HFFc6 (cell line): ENCODE measurements at places on chromosomes 3 and 15. TPM values are rescaled to one million over a fixed set of nuclear protein-coding genes. Genes with fewer than 3 reads are reported as not detected.
A peak's percentile ranks its signal among the peaks of the same experiment; 100 is the strongest.

DNA sequence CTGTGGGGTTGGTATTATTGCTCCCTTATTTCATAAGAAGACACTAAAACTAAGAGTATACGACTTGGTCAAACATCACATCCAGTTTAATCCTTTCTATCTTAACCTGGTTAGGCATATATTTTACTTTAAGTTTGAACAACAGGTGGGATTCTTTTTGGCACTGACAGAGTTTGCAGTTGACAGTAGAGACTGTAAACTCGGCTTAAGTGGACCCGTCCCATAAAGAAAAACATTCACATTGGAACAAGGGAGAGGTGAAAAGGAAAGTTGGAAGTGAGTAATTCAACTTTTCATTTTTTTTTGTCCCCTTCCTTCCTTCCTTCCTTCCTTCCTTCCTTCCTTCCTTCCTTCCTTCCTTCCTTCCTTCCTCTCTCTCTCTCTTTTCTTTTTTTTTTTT lies 355.4 kb downstream of the LPP start:
- peaks cover 29% of the 10 kb centered on the region for H3K36me3 ChIP-seq
- H3K27ac ChIP-seq: no peak overlapping the region
- H3K4me1 ChIP-seq: peaks cover 63% of the 10 kb centered on the region
- H3K27me3 ChIP-seq: no peaks in the 10 kb centered on the region; the same call in 1 of the 2 replicates
- no peak overlapping the region for H3K4me3 ChIP-seq

DNA sequence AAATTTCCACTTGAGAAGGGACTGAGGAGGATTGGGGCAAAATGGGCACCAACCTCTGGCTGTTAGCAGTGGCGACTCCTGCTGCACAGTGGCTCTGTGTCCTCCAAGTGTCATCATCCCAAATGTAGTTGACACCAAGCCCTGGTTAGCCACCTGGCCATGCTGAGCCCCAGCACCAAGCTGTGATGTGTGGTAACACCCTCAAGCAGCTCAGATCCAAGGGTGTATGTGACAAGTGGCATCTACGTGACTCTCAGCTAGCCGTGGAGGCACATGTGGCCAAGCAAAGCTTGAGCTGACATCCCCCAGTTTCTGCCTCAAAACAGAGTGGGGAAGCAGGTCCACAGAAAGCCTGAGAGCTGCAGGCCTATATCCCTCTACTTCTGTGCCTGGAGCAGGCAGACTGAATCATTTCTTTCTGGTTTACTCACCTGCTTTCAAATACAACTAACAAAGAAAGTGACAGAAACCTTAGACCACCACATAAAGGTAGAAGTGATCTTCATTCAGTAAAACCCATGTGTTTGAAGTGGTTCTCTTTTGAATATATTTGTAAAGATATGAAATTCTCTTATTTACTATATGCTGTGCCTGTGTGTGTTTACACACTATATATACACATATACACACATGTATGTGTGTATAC lies 40.0 kb downstream of the FOXP1 start:
- H3K4me3 ChIP-seq: no peak overlapping the region; the same call in 1 of the 2 replicates
- H3K36me3 ChIP-seq: peaks cover 7% of the 10 kb centered on the region; the same call in 1 of the 2 replicates
- peak overlapping the region; percentile 92 for H3K27ac ChIP-seq
- peaks cover 57% of the 10 kb centered on the region for H3K4me1 ChIP-seq
- no peak for DNase-seq

DNA sequence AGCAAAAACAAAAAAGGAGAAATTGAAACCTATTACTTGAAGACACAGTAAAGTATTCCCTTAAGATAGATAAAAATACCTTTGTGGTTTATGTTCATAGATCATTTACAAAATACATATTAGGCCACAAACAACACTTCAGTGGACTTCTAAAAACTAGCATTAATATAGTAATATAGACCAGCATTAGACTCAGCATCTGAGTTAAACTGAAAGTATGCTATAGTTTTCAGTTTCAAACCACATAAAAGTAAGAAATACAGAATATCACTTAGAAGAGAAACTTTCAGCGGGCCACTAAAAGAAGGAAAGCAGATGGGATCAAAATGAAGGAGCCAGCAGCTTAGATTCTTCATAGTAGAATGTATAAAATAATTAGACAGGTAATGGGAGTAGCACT lies 86.6 kb downstream of the MSL2 start:
- H3K4me3 ChIP-seq: no peak overlapping the region
- H3K27me3 ChIP-seq: no peaks in the 10 kb centered on the region
- peaks cover 58% of the 10 kb centered on the region for H3K36me3 ChIP-seq
- H3K4me1 ChIP-seq: no peaks in the 10 kb centered on the region
- no peak for DNase-seq

GRCh38 chr3:9930804-9931418 lies 2.7 kb upstream of the CRELD1 start:
- peaks cover 22% of the 10 kb centered on the region for H3K4me1 ChIP-seq
- no peak overlapping the region for H3K27ac ChIP-seq
- no peak overlapping the region for H3K4me3 ChIP-seq
- no peak for DNase-seq

- no peak overlapping the region for H3K4me3 ChIP-seq
- no peak overlapping the region for H3K27ac ChIP-seq
- DNase-seq: no peak
- H3K27me3 ChIP-seq: no peaks in the 10 kb centered on the region
Measured at GRCh38 chr3:150050510-150050909, 79.8 kb upstream of the PFN2 start.

- no peak overlapping the region for H3K4me3 ChIP-seq
- no peak for DNase-seq
- H3K36me3 ChIP-seq: no peaks in the 10 kb centered on the region
Measured at GRCh38 chr3:61387817-61388216, 136.6 kb upstream of the FHIT start.

DNA sequence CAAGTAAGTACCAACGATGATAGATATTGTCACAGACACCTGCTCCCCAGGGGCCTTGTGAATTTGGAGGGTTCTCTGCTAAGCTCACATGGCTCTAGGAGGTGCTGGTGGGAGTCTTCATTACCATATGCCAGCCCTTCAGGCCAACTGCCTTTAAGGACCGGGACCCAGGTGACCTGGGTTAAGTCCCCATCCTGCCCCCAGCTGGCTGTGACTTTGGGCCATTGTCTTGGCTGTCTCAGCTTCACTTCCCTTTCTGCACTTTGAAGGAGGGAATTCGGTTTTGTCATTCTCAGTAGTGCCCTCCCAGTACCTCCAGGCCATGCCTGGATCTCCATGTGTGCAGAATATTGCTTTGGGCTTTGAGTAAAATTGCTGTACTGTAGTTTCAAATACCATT lies 72.8 kb upstream of the ACAD9 start:
- no peak overlapping the region for H3K4me3 ChIP-seq
- peaks cover 49% of the 10 kb centered on the region for H3K4me1 ChIP-seq
- peak overlapping the region; percentile 71 for H3K27ac ChIP-seq
- DNase-seq: no peak

Gene GOLGA8G
- not detected in 3 replicates for total RNA-seq
